ENCODE measurements at places on chromosomes 16 and 17.

- no peak for DNase-seq
These were observed 29.0 kb downstream of the CDK5R1 start for GRCh38 chr17:32515677-32516383.

DNA sequence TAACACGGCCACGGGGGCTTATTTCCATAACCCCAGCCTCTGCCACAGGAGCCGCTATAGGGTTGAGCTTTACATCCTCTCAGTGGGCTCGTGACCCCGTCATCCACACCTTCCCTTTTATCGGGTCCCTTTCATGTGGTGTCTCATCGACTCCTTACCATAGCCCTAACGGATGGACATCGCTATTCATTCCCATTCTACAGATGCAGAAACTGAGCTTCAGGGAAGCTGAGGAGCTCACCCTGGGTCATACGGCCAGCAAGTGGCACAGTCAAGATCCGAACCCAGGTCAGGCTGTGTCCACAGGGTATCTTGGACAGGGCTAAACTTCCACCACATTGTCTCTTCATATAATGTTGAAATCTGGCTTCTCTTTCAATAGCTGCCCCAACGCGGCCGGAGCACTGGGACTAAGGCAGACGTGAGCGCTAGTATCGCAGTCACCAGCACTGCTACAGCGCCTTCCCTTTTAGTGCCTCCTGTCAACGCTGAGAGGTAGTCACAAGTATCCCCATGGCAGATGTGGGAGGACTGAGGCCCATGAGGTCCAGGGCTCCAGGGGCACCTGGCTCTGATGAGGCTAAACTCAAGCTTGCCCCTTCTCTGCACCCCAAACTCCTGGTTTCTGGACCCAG lies 50.8 kb downstream of the SOCS1 start:
- no peak for DNase-seq

DNA sequence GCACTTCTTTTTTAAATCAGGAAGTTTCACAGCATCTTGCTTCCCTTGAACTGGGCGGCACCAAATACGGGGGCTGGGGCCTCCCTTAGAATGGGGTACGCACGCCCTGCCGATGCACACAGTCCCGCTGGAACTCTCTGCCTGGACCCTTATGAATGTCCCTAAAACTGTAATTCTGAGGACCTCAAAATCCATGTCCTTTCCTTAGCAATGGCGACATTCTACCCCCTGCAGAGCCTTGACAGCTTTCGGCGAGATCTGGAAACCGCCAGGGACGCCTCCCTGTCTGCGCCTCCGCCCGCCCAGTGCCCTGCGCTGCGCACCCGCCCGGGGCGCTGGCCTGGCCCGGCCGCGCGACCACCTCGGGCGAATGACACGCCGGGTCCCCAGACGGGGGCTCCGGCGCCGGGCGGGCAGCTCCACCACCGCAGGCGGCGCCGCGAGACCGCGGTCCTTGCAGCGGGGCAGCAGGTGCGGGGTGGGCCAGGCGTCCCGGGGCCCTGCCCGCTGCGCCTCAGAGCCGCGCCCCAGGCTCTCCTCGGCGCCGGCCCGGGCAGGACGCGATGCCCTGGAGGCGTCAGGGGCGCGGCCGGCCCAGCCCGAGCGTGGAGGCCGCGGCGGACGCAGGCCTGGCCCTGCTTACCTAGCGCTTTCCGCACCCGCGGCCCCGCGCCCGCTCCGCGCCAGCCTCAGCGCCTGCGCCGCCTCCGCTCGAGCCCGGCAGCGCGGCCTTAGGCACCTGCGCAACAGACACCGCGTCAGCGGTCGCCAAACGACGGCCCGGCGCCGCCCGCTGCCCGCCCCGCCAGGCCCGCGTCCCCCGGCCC lies 548 bp downstream of the HAGH start:
- DNase-seq: peak; percentile 89

DNA sequence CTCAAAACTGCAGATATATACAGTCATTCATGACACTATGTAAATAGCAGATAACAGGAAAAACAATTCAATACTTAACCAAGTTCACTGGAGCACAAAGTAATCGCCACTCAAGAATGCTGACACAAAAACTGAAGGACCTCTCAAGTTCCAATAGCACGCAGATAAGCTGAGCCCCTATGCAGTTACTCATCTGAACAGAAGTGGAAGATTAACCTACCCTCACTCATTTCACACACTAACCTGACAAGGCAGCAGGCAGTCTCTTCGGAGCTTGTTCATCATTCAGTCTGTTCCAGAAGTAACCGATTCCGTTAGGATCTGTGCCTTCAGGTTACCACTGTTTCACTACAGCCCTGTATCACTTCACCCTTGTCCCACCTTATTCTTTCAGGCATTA lies 6.0 kb downstream of the HELZ start:
- no peak for DNase-seq

- DNase-seq: peak; percentile 57
These were observed 42.4 kb upstream of the TAC4 start for GRCh38 chr17:49890077-49890821.

- DNase-seq: no peak
These were observed 3.4 kb upstream of the HOXB5 start for GRCh38 chr17:48596735-48597527.

- DNase-seq: no peak
These were observed 128.1 kb downstream of the SALL1 start for GRCh38 chr16:51022955-51023354.

GRCh38 chr17:34222722-34223497 lies 32.2 kb upstream of the CCL2 start:
- DNase-seq: no peak

DNA sequence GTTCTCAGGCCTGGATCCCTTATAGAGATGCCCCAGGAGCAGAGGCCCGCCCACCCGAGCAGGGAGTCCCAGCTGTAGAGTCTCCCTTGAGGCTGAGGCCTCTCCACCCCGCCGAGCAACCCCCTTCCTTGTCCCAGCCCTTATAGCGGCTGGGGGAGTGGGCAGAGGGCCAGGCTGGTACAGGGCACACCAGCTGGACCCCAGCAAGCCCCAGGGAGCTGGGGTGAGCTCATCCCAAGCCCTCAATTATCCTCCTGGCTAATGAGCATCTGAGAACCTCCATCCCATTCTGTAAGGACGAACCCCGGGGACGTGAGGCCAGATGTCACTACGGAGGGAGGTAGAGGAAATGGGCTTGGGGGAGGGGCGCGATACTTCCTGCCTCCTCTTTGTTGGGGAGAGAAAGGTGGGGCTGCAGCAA lies 3.2 kb upstream of the SNN start:
- no peak for DNase-seq

- DNase-seq: no peak
These were observed 6.1 kb upstream of the HEATR3 start for GRCh38 chr16:50059669-50060068.

DNA sequence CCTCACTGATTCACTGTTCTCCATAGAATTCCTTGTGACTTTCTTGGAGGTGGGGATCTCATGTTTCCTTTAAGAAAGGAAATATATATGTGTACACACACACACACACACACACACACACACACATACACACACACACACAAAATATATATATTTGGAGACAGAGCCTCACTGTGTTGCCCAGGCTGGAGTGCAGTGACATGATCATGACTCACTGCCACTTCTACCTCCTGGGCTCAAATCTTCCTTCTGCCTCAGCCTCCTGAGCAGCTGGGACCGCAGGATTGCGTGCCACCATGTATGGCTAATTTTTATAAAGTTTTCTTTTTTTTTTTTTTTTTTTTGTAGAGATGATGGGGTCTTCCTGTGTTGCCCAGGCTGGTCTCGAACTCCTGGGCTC lies 45.9 kb downstream of the CDH13 start:
- DNase-seq: no peak

DNA sequence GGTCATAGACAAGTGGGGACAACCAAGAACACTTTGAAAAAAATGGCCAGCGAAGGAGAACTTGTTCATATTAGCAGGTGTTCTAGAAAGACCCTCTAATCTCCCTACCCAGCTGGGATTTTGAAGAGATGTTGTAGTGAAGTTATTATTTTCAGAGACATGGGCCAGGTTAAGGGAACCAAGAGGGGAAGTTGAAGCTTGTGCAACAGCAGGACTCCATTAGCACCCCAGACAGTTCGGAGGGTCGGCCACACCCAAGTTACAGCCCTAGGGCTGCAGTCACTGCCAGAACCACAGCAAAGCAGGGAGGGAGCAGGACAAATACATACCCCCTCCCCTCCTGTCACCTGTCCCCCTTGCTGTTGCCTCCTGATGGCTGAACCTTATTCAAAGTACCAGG lies 42.3 kb downstream of the WSB1 start:
- no peak for DNase-seq

DNA sequence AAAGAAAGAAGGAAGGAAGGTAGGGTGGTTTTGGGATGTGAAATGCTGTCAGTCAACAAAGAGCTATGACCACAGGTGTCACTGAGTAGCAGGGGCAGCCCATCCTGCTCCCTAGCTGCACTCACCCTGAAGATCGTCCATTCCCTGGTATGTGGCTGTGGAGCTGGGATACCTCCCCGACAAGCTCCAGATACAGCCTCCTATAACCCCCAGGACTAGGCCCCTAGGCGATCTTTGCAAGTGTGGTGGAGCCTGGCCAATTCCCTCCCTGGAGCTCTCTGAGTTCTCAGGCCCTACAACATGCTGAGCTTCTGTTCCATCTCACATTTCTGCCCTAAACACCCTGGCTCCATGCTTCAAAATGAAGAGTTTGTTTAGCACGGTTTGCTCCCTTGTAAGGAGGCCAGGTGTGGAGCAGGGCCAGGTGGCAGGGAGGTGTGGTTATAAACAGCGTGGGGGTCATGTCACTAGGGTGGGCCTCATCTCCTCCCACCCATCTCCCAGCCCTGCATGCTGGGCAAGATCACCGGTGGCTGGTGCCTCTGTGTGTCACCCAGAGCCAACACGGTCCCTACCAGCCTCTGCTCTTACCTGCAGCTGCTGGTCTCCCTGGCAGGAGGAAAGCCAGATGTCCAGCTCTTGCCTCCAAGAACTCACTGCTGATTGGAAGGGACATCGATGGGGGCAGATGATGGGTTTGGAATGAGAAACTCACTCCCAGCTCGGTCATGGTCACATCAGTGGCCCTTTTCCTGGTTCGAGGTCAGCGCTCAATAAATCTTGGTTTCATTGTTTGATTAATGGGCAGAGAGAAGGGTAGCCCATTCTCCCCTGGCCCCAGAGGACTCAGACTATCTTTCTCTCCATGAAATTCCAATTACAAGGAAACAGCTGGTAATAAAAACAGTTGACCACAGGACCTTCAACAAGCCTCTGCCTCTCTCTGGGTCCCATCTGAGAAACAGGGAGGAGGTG lies 511.0 kb upstream of the CDH5 start:
- no peak for DNase-seq

- DNase-seq: peak; percentile 12
These were observed 54.7 kb upstream of the FASN start for GRCh38 chr17:82152556-82153294.

DNA sequence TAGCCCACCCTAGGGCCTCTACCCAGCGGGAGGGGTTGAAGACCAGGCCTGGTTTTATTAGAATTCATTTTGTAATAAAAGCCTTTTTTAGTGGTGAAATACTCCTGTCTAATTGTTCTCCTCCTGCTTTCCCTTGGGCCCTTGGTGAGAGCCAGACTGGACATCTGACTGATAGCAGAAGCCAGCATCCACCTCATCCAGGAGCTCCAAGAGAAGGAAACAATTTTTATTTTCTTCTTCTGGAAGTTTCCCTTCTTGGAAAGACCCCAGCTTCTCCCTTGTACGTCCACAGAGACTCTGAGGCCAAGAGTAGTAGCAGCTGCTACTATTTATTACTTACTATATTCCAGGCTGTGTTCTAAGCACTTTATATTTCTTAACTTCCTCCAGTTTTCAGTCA lies 4.0 kb upstream of the PHKG2 start:
- no peak for DNase-seq

DNA sequence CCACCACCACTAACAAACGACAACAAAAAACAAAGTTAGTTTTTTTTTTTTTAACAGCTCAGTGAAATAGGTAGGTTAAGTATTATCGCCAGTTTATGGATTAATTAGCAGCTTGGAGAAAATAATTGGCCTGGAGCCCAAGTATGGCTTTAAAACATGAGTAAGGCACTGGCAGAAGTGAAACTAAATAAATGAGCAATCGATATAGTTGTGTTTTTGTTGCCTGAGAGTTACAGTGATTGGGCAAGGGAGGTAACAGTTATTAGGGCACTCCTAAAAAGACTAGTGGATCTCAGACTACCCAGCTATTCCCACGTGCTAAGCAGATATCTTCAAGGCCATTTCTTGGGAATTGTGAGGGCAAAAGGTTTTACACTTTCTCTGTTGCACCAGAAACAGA lies 2.4 kb downstream of the MLKL start:
- no peak for DNase-seq

DNA sequence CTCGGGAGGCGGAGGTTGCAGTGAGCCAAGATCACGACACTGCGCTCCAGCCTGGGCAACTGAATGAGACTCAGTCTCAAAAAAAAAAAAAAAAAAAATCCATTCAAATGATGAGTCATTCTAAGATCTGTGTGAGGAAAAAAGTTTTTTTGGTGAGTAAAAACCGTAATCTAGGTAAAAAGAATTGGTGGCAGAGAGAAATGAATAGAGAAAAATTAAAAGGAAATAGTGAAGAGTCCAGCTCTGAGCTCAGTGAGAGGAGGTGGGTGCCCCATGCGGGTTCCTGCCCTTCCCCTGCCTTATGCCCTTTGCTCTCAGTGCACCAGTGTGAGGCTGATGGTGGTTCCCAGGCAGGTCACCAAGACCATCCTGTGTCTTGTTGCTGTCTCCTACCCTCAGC lies 20.9 kb downstream of the GAN start:
- no peak for DNase-seq

DNA sequence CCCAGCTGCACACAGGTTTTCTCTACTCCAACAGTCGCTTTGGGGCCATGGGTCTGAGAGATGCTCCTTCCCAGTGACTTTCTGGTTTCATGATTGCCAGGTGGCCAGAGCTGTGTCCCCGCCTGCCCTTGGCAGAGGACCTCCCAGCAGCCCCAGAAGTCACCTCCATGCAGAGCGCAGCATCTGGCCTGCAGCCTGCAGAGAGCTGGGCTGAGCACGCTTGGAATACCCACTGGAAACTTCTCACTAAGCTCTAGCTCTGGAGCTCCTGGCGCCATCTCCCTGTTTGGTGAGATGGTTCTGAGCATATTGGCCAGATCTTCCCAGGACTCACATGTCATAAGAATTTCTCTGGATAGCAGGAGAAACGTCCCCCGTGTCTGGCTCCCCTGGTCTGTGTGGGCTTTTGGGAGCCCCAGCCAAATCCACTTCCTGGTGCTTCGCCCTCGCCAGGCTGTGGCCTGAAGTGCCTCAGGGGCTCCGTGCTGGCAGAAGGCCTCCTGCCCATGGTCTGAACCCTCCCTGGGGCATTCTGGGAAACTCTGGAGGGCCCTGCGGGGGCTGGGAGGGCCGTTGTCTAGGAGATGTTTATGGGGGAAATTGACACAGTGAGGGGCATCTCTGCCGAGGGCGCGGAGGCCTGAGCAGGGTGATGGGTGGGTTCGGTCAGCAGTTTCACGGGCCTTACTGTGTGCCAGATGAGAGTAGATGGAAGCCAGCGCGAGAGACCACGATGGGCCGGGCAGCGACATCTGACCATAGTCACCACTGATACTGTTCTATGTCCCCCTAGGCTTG lies 73.2 kb upstream of the CIBAR2 start:
- no peak for DNase-seq

All from iPS-NIHi11 (cell line).